AG08395 (cell line): ENCODE measurements at places on chromosomes 5 and 9.

DNA sequence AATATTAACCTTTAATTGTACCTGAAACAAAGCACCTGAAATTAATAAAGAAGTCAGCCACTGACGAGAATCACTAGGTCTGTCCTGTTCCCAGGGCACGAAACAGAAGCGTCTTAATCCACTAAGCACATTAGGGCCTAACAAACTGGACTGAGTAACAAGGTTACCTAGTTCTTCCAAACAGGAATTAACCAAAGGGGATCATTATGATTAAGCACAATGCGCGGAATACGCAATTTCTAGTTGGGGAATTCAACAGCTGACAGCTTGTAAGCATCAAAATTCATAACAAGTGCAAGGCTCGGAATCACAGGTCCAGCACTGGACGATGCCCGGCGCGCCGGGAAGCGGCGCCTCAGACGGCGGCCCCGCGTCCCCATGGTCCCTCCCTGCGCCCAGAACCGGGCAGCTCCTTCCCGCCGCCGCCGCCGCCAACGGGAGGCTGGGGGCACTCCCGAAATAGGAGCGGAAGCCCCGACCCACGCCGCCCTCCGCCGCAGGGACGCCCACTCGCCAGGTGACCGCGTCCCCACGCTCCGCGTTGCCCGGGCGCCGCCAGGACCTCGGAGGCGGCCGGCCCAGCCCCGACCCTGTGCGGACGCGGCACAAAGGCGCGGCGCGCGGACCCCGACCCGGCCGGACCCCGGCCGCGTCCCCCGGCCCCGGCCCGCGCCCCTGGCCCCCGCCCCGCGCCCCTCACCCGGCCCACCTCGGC, 898 bp downstream of the CAMSAP1 start:
- DNase-seq = no peak

DNA sequence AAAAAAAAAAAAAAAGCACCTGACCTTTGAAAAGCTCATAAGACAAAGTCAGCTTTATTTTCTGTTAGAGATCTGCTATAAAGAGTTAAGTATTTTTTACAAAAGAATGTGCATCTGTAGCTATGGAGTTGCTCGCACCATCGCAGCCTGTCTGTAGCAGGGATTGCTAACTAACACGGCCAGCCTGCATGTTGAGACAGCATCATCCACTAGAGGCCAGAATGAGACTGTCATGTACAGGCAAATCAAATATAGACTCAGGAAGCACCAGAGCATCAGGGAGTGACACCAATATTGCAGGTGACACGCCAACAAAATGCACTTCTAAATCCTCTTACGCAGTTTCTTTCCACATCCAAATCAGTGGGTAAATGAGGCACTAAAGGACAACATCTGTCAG, 136.3 kb upstream of the RASEF start:
- DNase-seq = peak; percentile 61

DNA sequence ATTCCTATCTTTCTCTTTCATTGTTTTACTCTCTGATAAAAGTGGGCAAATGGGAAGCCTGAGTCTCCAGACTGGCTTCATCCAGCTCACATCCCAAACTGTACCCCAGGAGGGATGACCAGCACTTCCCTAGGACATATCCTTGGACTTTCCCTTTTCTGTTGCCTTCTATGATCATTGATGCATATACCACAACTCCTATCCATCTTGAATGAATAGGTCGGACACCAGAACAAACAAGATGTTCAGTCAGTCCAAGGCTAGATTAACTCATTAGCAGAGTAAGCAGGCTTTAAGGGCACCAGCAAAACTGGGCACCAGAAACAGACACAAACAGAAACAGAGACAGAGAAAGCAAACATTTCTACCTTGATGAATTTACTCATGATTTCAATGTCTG, 159.1 kb upstream of the RGMB start:
- no peak for DNase-seq

DNA sequence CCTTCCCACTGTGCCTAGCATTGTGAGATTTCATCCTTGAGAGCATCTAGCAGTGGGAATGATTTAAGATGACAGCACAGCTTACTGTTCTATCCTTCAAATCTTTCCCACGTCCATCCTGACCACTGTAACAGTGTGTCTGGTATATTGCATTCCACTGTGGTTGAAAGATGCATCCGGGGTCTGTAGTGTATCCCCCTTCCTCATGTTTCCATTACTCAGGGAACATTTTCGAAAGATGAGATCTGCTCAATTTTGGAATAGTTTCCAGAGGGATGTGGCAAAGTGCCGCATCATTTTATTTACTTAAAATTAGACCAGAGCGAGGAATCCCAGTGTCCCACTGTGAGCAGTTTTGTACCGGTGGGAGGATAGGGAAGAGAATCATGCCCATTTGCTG, 407.1 kb upstream of the PAPPA start:
- DNase-seq = no peak

DNA sequence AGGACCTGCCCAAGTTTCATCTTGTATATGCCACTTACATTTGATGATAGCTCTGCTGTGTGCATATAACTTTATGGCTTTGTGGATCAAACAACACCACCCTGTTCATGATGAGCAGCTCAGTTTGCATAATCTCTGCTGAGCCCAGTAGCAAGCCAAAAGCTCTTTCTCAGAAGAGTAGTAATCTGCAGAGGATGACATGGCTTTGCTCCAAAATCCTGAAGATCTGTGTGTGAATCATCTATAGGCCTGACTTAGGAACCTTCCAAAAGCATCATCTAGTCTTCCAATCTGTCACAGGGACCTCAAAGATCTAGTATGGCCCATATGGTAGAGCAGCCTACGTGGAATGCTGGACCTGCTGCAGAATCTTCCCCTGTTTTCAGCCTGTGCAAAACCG, 394.6 kb downstream of the PSAT1 start:
- DNase-seq = peak; percentile 38

DNA sequence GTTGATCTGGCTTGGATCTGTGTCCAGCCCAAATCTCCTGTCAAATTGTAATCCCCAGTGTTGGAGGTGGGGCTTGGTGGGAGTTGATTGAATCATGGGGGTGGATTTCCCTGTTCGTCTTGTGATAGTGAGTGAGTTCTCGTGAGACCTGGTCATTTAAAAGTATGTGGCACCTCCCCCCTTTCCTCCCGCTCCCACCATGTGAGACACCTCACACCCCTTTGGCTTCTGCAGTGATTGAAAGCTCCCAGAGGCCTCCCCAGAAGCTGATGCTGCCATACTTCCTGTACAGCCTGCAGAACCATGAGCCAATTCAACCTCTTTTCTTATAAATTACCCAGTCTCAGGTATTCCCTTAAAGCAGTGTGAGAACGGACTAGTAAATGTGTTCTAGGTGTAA, 117.3 kb upstream of the PTCH1 start:
- DNase-seq = no peak

DNA sequence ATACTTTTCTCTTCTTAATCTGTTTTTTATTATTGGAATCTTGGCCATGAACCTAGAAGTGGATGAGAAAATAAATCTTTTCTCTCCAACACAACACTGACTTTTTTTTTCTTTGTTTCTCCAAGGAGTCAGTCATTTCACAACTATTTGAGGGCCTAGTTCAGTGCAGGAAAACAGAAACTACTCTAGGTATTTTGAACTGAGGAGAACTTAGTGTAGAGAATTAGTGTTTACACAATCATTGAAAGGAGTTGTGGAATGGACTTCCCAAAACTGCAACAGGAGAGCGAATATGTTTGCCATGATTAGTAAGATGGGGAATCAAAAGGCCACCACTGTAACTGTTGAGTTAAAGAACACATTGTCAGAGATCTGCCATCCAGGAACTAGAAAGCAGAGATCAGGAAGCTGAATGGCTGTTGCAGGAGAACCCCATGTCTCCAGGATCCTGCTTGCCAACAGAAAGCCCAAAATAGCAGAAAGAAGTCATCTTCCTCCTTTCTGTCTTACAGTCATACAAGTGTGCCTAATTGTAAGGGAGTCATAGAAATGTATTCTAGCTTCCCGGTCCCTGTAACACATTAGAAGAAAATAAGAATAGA, 20.3 kb upstream of the PCDH1 start:
- no peak for DNase-seq

GRCh38 chr9:121483473-121484031, 16.1 kb downstream of the GGTA1 start:
- DNase-seq = no peak

DNA sequence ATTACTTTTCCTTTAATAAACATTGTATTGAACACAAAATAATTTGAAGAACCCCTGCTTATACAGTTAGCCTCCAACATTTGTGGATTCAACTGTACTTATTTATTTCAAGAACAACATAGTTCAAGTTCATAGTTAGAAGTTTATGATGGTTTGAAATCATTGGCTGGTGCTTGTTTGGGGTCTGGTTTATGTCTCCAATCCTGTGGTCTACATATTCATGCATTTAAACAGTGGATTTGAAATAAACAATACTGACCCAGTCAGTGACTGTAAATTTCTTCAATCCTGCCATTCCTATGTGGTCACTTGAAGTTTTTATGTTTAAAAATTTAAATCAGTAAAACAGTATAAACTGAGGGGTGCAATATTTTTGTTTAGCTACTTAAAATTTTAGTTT, 145.1 kb upstream of the TRPC7 start:
- DNase-seq = no peak

GRCh38 chr5:65255294-65255693, 226.4 kb downstream of the ADAMTS6 start:
- no peak for DNase-seq

- DNase-seq = no peak
These were observed 84.6 kb downstream of the ANKRD55 start for GRCh38 chr5:56148453-56148971.

GRCh38 chr5:64507264-64507605, 1.4 kb downstream of the RGS7BP start:
- no peak for DNase-seq

DNA sequence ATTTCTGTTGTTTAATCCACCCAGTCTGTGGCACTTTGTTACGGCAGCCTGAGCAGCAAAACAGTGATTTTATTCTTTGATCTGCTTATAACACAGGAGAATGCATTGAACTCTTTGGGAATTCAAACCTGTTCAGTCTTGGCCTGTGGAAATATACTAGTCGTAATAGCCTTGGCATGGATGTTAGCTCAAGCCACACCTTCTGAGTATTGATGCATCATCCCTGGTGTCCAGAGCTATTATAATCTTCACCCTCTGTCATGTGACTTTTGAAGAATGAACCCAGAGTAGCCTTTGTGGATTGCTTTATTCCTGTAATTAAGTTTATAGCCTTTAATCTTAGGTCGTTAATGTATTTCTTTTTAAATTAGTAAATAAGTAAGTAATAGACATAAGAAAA, 50.8 kb upstream of the TEX48 start:
- no peak for DNase-seq

- no peak for DNase-seq
These were observed 39.5 kb upstream of the IQGAP2 start for GRCh38 chr5:76363352-76364225.

DNA sequence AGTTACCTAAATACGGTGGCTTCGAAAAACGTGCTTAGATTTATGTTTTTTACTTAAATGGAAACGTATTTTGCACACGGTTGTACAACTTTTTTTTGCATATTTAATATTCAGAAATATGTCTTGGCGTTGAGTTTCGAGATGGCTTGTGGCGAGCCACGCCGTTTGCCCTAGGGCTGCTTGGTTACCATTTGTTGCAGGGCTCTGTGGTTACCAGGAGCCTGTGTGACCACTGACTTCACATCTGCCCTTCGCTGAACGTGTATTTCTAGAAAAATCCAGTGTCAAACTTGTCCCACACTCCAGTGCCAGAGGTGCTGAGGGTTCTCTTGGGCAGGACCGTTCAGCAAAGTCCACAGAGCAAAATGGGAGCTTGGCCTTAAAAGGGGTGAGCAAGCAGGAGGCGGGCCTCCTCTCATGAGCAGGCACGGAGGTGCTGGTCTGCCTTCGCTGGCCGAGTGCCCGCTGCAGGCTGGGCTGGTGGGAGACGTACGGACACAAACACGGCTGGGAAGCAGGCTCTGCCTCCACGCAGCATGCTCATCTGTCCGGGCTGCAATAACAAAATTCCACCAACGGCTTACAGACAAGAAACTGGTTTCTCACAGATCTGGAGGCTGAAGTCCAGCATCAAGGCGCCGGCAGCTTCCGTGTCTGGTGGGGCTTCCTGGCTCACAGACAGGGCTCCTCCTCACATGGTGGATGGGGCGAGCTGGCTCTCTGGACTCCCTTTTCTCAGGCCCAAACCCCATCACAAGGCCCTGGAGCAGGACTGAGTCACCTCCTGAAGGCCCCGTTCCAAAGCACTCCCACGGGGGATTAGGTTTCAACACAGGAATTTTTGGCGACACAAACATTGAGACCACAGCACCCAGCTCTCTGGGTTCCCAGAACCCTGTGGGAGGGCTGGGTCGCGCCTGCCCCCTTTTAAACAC, 5.4 kb downstream of the MRPL36 start:
- DNase-seq = peak; percentile 44

GRCh38 chr5:82863266-82863665, 213.9 kb downstream of the TMEM167A start:
- no peak for DNase-seq

DNA sequence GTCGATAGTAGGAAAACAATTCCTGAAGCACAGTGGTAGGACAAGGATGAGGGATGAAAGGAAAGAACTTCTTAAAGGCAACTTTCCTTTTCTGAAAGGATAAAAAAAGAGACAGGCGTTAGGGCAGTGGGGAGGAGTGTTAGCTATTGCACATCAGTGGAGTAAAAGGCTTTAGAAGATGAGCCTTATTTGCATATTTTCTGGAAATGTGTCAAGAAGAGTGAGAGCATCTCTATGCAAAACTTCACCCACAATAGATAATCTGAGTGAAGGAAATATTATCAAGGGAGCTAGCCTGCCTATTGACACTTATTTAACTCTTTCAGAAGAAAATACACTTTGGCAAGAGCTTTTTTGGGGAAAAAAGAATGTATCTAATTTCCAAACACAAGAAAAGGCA, 151.6 kb downstream of the MACIR start:
- no peak for DNase-seq

DNA sequence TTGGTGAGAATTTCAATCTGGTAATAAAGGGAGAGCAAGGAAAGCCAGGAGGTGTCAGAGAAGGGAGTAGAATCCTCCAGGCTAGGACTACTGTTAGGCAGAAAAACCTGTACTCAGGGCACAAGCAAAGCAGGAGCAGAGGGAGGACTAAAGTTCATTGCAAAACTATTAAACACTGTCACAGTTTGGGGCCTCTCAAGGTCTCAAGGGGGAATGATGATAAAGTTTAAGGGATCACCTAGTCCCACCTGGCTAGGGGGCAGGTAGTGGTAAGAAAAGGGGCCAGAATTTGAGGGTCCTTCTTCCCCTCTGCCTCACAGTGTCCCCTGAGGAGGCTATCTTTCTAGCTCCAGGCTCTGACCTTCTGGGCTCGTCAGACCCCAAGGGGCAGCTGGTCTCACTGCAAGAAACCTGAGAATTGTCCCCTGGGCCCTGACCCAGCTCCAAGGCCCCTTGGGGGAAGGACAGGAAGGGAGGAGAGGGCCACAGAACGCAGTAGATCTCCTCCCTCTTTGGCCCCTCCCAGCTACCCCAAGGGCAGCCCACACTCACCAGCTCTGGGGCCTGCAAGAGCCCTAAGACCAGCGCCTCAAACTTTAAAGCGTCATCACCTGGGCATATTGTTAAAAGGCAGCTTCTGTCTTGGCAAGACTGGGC, 974 bp downstream of the CCDC69 start:
- DNase-seq = no peak
